ENCODE measurements at places on chromosomes 7 and 10.

GRCh38 chr10:24701447-24701846, 22.2 kb downstream of the ARHGAP21 start:
- no peak for DNase-seq

DNA sequence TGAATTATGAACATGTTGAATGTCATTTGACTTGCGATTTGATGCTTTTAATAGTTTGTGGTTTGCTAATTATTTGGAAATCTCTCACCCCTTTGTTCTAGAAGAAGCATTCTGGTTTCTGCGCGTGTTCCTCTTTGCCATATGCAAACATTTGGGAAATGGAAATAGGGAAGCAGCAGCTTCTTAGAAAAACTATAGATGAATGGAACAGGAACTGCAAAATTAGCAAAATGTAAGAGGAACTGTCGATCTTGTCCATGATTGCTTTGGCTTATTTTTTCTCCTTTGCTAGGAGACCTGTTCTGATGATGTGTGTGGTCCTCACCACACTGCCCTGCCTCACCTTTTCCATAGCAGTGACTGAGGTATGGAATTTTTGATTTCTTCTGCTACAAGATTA, 19.0 kb downstream of the TMEM236 start:
- DNase-seq = no peak

- DNase-seq = no peak
Measured at GRCh38 chr10:123585477-123586445, 80.4 kb upstream of the GPR26 start.

DNA sequence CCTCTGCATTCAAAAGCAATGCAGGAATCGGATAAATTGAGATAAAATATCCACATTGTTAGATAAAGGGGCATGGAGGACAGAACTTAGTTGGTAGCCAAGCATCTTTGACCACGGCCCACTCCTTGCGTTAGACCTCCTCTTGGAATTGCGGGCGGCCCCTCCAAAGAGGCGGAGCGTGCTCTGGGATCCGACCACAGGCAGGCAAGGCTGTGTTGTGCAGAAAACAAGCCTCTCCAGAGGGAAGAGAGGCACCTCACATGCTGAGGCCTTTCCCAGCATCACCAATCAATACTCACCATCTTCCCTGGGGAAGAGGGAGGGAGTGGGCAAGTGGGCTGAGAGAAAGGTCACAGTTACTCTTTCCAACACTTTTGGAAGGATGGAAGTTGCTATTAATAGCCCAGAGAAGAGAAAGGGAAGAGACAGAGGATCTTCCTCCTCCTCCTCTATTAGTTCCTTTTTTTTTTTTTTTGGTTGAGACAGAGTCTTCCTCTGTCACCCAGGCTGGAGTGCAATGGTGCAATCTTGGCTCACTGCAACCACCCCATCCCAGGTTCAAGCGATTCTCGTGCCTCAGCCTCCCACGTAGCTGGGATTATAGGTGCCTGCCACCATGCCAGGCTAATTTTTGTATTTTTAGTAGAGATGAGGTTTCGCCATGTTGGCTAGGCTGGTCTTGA, 49.7 kb upstream of the NRF1 start:
- no peak for DNase-seq

- peak; percentile 21 for DNase-seq
Measured at GRCh38 chr7:123748171-123748733, 551 bp downstream of the WASL start.

DNA sequence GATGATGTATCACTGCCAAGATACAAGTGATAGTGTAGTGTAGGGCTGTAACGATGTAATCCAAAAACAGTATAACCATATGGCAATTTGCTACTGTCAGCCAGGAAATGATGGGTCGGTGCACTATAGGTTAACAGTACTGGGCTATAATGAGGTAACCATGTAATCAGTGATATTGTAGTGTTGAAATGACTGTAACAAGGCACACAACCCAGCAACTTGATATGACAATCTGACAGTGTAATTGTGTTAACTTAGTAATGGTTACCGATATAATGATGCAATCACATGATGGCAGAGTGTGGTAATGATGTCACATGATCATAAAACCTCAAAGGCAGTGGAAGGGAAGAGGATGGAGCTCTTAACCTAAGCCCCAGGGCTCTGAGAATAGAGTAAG, 73.8 kb upstream of the SLF2 start:
- DNase-seq = no peak

- no peak for DNase-seq
Measured at GRCh38 chr7:38222481-38223096, 44.5 kb downstream of the STARD3NL start.

GRCh38 chr10:32409741-32410140, 36.2 kb upstream of the CCDC7 start:
- no peak for DNase-seq

Measured in CD4-positive, alpha-beta T cell treated with Interleukin-15 for 1 hour (primary cell).